ENCODE measurements at places on chromosomes 2 and 18.

DNA sequence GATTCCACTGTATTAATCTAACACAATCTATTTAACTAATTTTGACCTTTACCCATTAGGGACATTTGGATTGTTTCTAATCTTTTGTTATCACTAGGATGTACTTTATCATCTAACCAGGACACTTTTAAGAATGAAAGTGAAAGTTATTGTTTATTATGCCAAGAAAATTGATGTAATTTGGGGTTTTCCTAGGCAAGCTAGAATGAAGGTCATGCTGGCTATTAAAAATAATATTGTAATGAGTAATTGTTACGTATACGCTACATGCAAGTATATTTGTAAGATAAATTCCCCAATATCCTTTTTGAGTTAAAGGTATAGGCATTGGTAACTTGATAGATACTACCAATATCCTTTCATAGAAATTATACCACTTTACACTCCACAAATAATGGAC is 74.6 kb downstream of the COL5A2 start:
- peak; percentile 79 for DNase-seq

GRCh38 chr2:215833531-215834162 is 179.7 kb downstream of the MREG start:
- peak; percentile 96 for DNase-seq

GRCh38 chr2:158776231-158776630 is 18.9 kb upstream of the DAPL1 start:
- no peak for DNase-seq

DNA sequence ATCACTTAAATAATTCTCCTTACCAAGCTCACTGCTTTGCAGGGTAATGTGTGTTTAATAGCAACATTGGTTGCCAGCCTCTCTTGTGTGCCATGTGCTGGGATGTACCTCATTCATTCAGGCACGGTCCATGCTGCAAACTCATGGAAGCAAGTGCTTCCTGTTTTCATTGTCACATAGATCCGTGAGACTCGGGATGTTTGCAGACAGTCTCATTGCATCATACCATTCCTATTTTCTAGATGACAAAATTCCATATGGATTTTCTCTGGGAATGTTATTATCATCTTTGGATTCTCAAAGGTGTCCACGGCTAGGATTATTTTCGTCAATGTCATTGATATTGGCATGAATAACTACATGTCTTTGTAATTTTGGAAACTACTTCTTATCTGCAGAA is 60.0 kb upstream of the HDAC4 start:
- no peak for DNase-seq

DNA sequence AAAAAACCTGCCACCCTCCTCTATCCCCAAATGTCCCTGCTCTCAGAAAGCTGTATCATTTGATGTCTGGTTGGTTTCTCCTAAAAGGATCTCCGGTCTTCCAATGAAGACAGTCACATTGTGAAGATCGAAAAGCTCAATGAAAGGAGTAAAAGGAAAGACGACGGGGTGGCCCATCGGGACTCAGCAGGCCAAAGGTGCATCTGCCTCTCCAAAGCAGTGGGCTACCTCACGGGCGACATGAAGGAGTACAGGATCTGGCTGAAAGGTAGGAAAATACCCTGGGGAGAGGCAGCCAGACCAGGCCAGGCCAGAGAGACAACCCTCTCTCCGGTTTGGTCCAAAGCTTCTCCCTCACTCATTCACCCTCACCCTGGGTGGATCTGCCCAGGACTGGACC is 10.3 kb downstream of the SLC14A2 start:
- DNase-seq, result no peak

- DNase-seq, result no peak
Measured at GRCh38 chr2:72678024-72678423, 147.8 kb downstream of the EXOC6B start.

DNA sequence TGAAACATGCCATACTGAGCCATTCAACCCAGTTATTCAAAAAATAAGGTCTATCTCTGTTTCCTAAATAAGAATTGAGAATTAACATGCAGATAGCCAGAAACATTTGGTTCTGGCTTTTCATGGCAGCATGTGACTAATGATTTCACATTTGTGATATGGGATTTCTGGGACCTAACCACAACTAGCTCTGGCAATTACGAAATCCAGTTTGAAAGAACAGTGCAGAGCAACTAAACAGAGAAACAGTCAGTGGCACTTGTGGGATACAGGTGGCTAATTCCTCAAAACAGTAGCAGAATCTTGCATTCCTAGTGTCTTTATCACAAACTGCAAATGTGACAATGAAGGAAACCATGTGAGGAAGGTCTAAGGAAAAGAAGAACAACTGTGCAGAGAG is 637.8 kb upstream of the CHAC2 start:
- DNase-seq, result peak; percentile 93

DNA sequence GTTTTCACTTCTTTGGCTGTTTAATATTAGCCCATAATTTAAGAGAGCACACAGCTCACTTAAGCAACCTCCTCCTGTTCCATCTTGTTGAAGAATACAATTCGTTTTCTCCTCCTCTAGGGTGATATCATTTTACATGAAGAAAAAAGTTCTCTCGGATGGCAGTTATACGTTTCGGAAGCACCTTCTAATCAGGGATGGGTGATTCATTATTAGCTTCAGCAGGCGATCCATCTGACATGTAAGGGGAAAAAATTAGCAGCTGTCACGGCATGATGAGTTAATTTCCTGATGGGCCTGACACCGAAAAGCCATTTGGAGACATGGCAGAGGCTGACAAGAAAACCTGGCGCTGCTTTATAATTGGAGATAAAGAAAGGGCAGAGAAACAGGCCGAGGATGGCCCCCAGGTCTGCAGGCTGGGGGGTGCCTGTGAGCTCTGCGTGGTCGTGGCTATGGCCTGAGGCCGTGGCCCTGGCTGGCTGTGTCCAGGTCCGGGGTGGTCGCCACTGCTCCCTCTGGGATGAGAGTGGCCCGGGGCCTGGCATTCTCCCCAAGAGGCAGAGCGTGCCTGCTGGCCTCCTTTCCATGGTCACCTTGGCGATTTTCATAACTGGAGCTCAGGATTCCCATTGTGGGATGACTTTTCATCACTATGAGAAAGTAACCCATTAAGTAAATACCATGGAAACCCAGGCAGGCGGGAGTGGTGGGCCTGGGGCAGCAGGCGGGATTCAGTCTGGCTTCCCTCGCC is 140.1 kb downstream of the PTGR3 start:
- no peak for DNase-seq

- no peak for DNase-seq
Measured at GRCh38 chr2:181376442-181376841, 80.7 kb upstream of the ITGA4 start.

GRCh38 chr2:128162266-128162665 is 71.3 kb downstream of the UGGT1 start:
- DNase-seq, result peak; percentile 24

DNA sequence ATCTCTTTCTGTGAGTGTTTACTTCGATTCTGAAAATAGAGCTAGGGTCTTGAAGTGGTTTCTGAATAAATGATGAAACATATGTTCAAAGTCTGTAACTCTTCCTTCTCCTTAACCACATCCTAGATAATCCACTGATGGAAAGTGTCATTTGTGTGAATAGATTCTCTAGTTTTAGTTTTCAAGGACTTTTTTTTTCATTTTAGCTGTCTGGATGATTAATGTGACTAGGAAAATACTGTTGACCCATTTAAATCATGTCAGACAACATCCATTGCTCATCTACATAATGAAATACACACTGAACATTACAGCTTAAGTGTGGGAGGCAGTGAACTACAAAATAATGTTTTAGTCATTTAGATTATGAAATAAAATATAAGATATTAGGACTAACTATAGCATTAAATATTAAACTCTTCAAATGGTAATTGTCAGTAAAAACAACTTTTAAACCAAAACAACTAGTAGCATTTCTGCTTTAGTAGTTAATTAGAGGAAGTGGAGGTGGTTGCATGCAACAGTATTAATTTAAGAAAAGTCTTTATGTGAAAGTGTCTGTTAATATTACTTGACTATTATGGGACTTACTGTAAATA is 39.1 kb upstream of the DLX1 start:
- no peak for DNase-seq

DNA sequence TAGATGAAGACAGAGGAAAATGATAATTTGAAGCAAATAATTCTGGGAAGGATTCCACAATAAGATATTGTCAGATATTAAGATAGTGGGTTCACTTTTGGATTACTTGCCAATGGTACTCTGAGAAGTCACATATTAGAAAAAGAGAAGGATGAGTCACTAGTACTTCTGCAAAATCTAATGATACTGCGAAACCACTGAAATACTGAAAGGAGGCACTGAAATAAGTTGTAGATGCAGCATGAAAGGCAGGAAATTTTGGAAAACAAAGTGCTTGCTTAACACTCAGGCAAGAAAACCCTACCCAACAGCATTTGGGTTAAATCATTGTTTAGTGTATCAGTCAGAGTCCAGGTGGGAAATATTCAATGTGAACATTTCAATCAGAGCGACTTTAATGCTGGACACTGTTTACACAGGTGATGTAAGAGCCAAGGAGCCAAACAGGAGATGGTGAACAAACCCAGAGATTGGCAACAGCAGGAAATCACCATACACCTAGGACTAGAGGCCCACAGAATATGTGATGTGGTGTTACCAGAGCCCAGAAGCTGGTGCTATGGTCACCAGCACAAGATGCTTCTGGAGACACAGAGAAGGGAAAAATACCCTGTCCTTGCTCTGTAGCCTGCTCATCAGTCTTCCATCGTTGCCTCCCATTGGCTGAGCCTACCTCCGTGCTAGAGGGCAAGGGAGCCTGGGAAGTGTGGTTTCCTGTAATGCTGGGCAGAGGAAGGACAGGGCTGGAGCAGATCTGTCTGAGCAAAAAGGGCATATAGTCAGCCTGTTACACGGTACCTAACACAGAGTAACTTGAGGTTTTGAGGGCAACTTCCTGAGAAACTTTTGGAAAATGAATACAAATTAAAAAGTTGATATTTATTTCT is 204.7 kb upstream of the ITGA4 start:
- DNase-seq, result peak; percentile 17

GRCh38 chr2:68906716-68907115 is 35.5 kb upstream of the BMP10 start:
- DNase-seq, result no peak

- DNase-seq, result no peak
Measured at GRCh38 chr2:207397917-207398655, 131.7 kb upstream of the CREB1 start.

DNA sequence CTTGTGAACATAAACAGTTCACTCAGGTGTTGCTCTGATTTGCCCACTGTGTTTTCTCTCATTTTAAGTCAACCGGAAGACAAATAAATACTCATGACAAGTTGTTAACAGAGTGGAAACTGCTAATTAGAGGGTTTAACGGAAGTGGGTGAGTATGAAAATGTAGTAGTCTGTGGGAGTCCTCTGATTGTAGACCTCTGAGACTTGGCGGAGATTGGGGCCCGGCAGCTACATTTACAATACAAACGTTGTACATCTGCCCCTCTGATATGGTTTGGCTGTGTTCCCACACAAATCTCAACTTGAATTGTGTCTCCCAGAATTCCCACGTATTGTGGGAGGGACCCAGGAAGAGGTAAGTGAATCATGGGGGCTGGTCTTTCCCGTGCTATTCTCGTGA is 107.3 kb upstream of the FAM98A start:
- DNase-seq, result no peak

- DNase-seq, result peak; percentile 60
Measured at GRCh38 chr2:1553671-1554295, 140.5 kb downstream of the TPO start.

GRCh38 chr2:86256982-86257381 is 57.7 kb downstream of the MRPL35 start:
- no peak for DNase-seq

DNA sequence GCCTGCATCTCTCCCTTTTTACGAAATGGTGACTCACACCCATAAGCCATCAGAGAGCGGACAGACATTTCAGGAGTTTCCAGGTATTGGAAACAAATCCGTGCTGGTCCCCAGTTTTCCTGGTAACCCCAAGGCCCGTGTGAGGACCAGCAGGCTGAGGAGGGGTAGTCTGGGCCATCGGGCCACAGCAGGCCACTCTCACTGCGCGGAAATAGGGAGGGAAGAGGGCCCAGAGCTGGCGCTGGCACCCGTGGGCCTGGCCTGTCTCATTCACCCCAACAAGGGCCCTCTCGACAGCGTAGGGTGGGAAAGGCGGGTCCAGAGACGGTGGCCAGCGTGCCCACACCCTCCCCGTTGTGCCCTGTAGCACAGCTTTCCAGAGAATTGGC is 13.7 kb upstream of the FAHD2A start:
- DNase-seq, result no peak

- no peak for DNase-seq
Measured at GRCh38 chr18:32243358-32243757, 53.5 kb downstream of the MEP1B start.

GRCh38 chr2:178674122-178674521 is 133.1 kb downstream of the TTN start:
- DNase-seq, result no peak

GRCh38 chr2:79189465-79189864 is 29.9 kb upstream of the REG3A start:
- DNase-seq, result no peak

- DNase-seq, result no peak
Measured at GRCh38 chr2:8554296-8554806, 127.5 kb upstream of the ID2 start.

GRCh38 chr2:232368311-232368731 is 10.2 kb upstream of the ALPP start:
- DNase-seq, result no peak

- no peak for DNase-seq
Measured at GRCh38 chr18:38313831-38314230, 748.2 kb upstream of the CELF4 start.

- no peak for DNase-seq
Measured at GRCh38 chr2:43241558-43241957, 15.2 kb upstream of the ZFP36L2 start.

DNA sequence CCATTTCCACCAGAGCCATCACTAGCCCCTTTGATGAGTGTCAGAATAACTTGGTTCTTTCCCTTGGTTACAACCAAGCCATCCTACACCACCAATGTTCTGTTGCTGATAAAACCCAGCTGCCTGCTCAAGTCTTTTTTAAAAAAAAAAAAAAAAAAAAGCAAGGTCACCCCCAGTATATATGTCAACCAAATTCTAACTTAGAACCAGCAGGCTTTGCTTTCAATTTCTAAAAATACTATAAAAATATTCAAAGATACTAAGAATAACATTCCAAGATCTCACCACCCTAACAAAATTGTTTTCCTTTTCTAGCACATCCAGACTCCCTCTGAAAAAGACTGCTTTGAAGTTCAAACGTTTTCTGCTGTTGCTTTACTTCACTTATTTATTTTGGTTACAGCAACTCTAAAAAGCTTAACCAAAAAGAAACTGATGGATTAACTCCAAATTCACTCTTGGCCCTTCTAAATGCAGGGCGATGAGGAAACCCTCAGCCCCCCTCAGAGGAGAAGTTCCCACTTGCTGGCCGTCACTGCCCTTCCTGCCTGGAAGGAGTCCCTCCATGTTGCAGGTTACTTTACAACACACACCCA is 10.9 kb downstream of the UXS1 start:
- DNase-seq, result no peak

DNA sequence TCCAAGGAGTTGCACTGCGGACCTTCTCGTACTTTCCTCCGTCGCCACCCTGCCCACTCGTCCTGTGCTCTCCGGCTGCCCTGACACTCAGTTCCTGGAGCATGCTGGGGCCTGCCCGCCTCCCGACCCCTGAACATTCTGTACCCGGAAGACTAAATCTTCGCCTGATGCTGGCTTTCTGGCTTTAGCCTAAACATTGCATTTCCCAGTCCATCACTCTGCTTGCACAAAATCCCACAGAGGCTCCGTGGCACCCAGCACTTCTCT is 550 bp upstream of the SFXN5 start:
- DNase-seq, result peak; percentile 46

- no peak for DNase-seq
Measured at GRCh38 chr18:22734791-22735627, 198.1 kb upstream of the RBBP8 start.

- no peak for DNase-seq
Measured at GRCh38 chr2:170464268-170464667, 250.9 kb upstream of the SP5 start.
